ENCODE measurements at places on chromosomes 5 and 9.

DNA sequence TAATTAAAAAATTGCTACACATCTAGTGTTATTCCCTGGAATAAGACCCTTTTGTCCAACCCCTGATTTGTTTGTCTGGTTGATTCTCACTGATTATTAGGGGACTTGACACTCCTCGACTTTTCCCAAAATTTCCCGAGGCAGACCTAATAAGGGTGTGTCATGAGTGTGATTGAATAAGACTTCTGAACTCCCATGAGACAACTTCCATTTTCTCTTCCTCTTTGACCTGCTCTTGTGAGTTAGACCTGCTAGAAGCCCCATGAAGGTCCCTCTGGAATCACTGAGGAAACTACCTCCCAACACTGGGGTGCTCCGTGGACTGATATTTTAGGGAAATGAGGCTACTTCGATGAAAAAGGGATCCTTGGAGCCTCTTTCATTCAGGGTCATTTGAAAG is 83.4 kb downstream of the MUSK start:
- DNase-seq = no peak

DNA sequence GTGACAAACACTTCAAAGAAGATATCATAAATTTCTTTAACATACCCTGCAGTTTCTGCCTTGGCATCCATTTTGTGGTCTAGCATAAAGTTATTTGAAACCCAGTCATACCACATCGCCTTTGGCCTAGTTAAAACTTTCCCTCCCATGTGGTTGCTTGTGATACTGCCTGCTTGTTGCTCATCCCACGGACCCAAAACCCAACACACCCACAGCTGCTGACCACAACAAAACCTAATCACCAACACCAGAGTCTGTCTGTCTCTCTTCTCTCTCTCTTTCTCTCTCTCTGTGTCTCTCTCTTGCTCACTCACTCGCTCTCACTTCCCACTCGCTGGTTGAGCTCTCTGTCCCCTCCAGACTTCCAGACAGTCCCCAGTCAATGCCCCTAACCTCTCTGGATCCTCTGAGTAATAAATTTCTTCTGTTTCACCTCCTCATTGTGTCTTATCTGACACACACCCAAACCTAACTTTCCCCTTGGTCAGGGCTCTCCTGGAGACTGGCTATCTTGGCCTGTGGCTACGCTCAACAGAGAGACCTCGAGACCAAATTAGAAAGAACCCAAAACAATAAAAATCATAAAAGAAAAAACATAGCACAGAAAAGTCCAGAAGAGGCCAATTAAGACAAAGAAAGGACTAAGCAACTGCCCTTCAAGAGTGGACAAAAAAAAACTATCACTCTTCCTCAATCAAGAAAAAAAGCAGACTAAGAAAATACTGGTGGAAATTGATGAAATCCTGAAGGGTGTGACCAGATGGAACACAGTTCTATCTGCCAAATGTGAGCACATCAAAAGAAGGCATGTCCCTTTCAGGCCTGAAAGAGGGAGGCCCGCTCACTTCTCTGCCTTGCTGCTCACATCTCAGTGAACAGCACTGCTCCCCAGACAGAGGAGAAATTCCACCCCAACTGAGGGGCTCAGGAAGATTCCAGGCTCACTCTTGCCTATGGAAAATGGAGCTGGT is 41.5 kb downstream of the TTLL11 start:
- DNase-seq = no peak

DNA sequence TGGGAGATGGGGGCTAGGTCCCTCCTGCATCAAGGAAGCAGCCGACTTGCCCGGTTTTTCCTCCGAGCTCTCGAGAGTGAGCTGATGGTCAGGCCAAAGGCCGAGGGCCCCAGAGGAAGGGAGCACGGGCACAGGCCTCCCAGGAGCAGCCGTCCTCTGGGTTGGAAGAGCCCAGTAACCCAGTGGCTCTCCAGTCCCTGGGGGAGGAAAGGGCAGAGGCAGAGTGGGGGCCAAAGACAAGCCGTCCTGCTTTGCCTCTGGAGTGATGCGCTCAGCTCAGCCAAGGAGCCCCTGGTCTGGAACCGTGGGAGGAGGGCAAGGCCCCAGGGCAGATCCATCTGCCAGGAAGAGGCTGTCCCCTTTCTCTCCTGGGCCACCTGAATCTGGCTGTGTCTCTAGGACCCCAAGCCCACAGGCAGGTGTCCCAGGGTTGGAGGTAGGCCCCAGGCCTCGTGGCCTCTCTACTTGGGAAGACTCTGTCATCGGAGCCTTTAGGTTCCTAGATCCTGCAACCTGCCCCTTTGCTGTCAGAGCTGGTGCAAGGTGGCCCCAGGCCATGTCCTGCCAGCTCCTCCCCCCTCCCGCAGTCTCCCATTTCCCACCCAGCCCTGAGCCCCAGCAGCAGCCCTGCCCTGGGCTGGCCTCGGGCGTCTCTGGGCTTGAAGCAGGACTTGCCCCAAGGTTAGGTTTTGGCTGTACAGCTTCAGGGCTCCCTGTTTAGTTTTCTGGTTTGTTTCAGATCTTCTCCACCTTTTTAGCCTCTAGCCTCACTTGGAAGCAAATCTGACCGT is 224.1 kb downstream of the CACNA1B start:
- DNase-seq = no peak

GRCh38 chr5:123720955-123721354 is 209.0 kb downstream of the CSNK1G3 start:
- no peak for DNase-seq

DNA sequence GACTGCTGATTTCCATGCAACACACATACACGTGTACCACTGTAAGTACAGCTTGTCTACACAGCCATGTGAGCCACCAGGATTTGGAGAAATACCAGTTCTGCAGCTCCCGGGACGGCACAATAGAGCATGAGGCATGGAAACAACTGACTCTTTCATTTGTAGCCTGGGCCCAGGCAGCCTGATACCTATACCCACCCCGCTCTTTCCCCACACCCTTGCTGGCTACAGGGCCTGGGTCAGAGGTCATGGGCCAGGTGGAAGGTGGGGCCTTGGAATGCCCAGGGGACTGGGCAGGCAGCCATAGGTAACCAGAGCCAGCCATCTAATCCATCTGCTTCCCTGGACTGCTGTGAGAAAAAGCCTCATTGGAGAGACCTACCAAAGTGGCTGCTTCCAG is 39.0 kb upstream of the ZSWIM6 start:
- no peak for DNase-seq

DNA sequence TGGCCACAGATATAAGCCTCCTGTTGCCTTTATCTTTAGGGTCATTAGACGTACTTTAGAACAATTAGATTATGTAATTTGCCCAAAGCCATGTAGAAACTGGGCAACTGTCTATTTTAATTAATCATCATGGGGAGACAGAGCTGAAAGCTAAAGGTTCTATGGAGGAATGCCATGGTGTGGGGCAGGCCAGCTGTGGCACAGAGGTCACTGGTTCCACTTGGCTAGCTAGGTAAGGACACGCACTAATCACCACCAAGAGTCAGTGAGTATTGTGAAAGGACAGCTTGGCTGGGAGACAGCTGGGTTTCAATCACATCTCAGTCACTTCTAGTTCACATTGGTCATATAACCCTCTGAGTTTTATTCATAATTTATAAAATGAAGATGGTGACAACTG is 81.7 kb downstream of the HMHB1 start:
- no peak for DNase-seq

DNA sequence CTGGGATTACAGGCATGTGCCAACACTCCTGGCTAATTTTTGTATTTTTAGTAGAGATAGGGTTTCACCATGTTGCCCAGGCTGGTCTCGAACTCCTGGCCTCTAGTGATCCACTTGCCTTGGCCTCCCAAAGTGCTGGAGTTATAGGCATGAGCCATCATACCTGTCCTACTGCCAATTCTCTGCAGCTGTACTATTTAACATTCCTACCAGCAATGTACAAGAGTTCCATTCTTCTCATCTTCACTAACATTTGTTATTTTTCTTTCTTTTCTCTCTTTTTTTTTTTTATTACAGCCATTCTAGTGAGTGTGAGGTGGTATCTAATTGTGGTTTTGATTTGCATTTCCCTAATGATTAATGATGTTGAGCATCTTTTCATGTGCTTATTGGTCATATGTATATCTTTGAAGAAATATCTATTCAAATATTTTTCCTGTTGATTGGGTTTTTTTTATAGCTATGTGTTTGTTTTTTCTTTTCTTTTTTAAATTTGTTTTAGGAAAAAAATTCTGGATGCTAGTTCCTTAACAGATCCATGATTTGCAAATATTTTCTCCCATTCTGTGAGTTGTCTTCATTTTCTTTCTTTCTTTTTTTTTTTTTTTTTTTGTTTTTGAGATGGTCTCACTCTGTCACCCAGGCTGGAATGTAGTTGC is 17.4 kb downstream of the ANKHD1 start:
- no peak for DNase-seq

DNA sequence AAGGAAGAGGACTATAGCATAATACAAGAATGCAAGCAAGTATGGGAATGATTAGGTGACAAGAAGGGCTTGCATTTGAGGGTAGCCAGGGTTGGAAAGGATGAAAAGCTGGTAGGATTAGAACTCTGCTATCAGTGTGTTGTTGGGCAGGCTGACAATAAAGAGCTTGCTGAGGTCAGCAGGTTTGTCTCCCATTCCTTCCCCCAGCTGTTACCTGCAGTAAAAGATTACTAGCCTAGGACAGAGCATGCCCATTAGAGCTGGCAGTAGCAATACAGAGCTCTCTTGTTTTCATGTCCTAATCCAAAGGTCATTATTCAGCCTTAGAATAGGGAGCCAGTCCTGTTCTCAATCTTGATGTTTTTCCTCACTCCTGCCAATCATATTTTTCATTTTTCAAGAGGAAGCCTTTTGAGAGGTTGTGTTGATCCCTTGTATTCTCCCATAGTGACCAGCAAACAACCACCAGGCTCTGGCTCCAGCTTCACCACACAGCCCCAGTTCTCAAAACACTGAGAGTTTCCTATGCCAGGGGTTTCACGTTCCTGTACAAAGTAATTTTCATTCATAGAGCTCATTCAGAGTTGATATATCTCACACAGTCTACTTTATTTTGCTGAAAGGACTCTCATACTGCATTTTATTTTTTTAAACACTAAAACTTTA is 71.7 kb downstream of the OR2K2 start:
- peak; percentile 64 for DNase-seq
